Lung microvascular endothelial cell (primary cell): ENCODE measurements at places on chromosomes 13 and 19. TPM values are rescaled to one million over a fixed set of nuclear protein-coding genes. Genes with fewer than 3 reads are reported as not detected.

Gene PEAK3
- under 0.01 and 0.20 TPM in 2 replicates for total RNA-seq

Gene LRRC63
- total RNA-seq: under 0.01 TPM in 2 replicates

Gene THSD8
- total RNA-seq: 0.20 TPM in 1 of 2 replicates, not detected in the other

Gene PRRG2
- 4.6 and 12.5 TPM in 2 replicates for total RNA-seq

Gene CEACAM16
- total RNA-seq: under 0.01 TPM in 1 of 2 replicates, not detected in the other

Gene TMEM190
- total RNA-seq: not detected in 2 replicates

- DNase-seq: no peak
Observed at GRCh38 chr19:51196181-51196580, 28.7 kb upstream of the CD33 start.

DNA sequence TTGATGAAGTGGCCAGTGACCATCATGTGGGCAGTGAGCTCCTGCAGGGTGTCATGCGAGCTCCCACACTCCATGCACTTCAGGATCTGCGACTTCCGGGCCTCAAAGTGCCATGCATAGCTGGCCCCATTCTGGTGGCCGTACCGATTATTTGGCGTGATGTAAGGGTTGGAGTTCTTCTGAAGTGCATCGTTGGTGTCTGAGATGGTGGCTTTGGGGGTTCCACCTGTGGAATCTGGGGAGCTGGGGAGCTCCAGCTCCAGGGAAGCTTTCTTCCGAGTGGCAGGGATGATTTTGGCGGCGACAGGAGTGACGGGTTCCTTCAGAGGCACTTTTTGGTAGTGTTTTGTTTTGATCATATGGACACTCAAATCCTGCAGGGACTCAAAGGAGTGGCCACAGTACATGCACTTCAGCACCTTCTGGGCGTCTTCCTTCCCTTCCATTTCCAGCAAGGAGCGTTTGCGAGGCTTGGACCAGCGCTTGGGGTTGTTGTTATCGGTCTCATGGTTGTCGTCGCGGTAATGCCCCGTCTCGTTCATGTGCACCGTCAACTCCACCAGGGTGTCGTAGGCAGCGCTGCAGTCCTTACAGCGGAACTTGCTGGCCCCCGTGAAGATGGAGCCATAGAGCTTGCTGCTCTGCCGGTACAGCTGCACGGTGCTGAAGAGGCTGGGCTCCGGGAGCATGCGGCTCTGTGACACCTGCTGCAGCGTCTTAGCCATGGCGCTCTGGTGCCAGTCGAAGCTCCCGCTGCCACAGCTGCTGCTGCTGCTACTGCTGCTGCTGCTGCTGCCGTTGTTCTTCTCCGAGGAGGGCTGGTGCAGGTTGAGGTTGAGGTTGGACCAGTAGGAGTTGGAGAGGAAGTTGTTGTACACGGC lies 70.4 kb downstream of the TSHZ3 start:
- DNase-seq: no peak

DNA sequence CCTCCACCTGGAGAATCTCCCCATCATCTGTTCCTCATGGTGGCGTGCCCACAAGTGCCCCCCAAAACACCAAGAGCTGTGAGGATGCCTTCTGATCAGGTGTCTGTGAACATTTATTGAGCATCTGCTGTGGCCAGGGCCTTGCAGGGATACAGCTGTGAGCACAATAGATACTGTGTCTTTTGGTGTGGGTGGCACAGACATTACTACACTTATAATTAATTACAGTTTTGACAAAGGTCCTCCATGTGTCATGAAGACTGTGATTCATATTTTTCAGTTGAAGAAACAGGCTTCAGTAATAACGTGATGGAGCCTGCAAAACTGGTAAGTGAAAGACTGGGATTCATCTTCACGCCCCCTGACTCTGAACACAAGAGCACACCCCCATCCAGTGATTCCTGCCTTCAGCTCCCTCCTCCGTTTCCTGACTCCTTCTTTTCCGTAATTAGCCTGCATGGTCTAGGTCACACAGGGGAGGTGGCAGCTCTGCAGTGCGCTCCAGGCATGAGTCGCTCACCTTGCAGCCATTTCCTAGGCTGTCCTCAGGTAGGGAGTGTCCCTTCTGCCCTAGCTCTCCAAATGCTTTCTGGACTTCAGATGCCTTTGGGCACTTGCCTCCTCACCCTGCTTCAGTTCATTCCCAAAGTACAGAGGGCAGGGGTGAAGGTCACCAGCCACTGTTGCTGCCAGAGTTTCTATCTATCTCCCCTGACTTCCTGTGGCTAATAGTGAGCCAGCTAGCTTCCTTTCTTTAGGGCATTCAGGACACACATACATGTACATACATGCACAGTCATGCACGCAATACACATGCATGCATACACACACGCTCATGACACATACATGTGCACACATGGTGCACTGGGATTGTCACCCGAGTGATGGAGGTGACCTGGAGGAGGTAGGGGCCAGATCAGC lies 66.5 kb downstream of the SIAH3 start:
- no peak for DNase-seq

- no peak for DNase-seq
Observed at GRCh38 chr19:51820011-51820410, 25.1 kb downstream of the FPR3 start.

GRCh38 chr13:111329641-111330040 lies 9.2 kb downstream of the TEX29 start:
- DNase-seq: no peak

DNA sequence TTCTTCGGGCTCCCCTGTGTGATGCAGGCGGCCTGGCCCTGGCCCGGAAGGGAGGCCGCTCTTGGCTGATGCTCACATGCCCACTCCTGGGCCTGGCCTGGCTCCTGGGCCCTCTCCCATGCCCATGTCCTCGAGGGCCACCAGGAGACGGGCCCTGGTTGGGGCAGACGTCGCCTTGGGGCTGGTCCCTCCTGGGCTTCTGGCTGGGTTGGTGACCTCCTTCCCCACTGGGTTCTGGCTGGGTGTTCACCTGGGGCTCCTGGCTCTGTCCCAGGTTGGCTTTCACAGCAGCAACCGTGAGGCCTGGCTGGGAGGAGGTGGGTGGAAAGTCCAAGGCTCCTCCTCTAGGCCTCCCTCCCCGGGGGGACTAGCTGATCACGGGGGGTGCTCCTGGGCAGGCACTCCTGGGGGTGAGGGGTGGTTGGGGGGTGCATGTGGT lies 15.5 kb upstream of the SLC7A10 start:
- DNase-seq: no peak

DNA sequence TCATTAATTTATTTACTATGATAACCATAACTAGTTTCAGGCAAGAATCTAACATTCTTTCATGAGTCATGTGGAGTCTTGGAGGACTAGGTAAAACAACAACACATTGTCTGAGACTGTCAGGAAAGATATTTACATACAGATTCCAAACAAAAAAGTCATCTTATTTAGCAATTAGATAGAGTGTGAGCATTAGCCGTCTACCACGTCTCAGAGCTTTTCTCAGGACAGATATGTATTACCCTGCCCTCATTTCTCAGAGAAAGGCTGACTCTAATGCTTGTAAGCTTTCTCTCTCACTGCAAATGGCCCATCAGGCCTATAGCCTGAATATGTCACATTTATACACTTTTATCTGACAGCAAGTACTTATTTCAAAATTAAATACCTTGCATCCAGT lies 312.1 kb upstream of the PCDH20 start:
- no peak for DNase-seq

DNA sequence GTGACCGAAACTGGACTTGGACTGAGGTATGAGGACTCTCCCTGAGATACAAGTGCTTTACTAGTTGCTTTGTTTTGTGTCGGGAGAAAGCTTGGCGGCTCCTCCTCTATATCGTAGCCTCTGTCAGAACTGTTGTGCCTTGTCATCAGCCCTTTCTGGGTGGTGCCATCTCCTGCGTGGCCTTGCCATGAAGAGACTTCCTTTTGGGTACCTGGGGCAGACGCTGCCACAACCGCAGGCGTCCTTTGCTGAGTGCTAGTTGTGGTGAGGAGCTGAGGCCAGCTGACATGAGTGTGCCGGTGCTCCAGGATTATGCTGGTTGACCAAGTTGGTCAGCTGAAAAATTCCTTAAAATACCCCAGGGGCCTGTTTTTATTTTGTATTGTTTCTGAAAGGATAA lies 124.5 kb downstream of the AKAP11 start:
- no peak for DNase-seq

GRCh38 chr19:40294560-40294959 lies 9.4 kb upstream of the AKT2 start:
- no peak for DNase-seq

DNA sequence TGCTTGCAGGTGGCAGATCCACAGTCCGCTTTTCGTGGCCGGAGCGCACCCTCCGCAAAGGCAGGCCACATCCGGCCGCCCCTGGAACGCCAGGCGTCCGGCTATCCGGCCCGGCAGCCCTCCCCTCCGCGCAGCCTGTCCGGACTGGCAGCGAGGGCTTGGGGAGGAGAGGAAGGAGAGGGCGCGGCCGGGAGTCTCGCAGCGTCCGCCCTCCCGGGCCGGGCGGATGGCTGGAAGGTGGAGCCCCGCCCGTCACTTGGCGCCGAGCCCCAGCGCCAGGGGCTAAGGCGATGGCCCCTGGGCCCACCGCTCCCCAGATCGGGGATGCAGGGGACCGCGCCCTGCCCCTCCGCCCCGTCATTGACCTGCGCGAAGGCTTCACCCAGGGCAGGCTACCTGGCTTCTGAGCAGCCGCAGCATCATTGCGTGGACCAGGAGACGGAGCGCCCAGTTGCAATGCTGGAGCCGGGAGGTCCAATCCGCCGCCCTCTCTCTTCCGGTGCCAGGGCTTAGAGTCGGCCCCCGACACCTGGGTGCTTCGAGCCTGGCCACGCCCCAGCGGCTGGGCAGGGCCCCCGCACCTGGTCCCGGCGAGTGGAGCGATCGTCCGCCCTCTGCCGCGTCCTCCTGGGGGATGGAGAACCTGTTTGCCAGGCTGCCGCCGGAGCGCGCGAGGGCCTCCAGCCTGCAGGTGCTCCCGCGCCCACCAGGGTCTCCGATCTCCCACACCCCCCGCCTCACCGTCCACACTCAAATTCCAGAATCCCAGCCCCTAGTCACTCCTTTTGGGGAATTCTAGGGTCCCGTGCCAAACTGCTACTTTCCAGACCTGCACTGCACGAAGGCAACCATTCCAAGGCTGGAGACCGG lies at the start of gene FUT1:
Gene FUT1 (minus strand): TSS at position 146 of the 870 bp plus-strand sequence. CDS start 1,360 bp downstream, outside the sequence.
- peak; percentile 62 for DNase-seq

DNA sequence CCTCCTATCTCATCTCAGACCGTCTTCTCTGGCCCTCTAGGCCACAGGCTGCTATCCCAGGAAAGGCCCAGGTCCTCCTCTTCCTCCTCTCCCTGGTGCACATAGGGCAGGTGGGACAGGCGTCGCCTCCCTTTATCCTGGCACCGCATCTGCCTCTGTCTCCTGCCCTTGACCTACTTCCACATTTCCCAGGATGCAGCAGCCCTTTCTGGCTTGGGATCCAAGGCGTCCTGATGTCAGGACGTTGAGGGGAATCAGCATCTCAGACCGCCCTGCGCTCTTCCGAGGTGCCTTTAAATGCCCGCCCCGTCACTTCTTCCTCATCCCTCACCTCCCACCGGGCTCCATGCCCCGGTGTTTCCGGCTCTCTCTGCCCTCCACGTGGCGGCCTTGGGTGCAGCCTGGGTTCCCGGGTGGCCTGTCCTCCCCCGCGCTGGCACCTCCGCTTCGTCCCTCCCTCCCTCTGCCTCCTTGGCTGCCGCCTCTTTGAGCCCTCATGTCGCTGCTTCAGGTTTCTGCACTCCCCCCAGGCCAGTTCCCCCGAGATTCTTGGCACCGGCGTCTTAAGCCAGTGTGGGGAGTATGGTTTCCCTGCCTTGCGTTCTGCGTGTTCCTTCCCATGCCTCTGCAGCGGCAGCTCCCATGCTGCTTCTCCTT lies 66.3 kb downstream of the KDM4B start:
- DNase-seq: no peak

GRCh38 chr13:20927596-20928257 lies 25.2 kb upstream of the XPO4 start:
- DNase-seq: no peak

GRCh38 chr19:31145007-31145406 lies 204.2 kb downstream of the TSHZ3 start:
- no peak for DNase-seq

- no peak for DNase-seq
Observed at GRCh38 chr13:98771838-98772611, 19.6 kb upstream of the SLC15A1 start.

GRCh38 chr13:113604186-113604585 lies 19.6 kb downstream of the TFDP1 start:
- DNase-seq: no peak

DNA sequence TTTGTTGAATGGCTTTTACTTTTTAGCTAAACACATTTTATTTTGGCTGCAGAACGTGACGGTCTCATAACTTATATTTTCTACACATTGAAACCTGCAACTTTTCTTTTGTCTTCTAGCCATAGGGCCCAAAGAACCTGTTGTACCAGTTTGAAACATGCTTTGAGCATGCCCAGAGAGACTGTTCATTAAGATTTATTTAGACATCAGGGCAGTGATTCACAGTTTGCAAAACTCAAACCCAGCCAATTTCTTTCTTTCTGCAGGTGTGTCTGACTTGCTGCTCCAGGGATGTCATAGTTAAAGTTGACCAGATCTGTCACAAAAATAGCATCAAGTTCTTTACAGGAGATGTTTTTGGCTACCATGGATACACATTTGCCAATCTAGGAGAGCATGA lies 22.0 kb downstream of the SAE1 start:
- DNase-seq: no peak

DNA sequence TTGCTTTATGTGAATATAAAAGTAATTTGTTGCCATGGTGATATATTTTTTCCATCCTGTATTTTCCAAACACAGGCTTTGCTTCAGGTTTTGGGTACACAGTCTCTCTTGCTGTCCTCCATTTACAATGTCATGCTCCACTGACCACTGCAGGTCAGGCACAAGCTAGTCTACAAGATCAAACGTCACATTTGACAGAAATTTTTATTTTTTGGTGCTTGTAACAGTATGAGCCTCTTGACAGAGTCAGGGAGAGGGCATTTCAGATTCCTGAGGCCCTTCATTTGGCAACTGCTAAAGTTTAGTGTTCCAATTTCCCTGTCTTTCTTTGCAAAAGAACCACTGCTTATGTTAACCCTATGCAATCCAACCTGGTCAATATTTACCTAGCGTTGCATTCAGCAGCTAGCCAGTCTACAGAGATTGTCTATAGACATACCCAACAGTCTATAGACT lies 175.0 kb downstream of the RFC3 start:
- no peak for DNase-seq

DNA sequence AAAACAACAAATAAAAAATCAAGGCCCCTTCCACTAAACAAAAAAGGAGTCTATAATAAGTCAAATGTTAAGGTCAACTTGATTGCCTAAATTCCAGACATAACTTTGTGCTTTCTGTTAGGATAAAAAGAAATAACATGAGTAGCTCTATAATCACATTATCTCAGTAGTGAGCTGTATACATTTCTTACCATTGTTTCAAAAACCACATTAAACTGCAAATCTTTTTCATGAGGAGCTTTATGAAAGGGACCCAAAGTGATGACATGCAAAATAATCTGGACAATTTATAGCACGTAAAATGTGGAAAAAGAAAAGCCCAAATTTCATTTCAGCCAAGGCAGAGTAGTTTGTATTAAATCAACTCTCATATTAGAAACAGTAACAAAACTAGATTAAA lies 269.2 kb downstream of the KLF12 start:
- no peak for DNase-seq
